ENCODE measurements at places on chromosomes 4 and X.

DNA sequence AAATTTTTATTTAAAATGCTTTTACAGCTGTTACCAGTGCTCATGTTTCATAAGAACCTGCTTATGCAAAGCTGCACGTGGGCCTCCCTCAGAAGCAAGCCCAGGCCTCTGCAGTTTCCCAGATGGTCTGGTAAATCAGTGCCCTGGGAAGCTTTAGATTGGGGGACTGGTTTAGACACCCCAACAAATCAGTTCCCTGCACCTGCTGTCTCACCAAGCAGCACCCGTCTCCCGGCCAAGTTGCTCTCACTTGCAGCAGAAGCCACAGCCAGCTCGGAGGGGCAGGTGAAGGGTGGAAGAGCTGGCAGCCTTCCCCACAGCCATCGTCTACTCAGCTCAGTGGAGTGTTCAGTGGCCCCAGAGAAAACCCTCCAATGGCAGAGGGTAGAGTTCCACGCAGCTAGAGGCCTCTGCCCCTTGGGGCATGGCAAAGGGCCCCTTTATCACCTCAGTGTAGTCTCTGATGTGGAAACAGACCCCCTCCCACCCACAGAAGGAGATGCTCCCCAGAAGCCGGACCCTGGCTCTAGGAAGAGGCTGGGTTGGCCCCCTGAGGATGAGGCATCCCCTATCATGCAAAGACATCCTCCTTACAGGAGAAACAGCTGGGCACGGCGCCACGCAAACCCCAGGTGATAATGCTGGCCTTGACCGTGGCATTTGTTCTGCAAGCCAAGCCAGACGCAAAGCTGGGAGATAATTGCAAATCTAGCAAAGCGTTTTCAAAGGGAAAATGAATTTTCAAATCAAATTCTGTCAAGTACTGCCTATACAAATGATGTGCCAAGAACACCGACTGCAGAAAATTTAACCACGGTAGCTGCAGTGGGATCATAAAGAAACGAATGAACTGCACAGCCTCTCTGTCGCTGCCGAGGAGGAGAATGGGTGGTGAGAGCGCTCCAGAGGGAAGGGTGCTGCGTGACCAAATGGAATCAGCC lies 51.9 kb downstream of the ZFYVE28 start:
- DNase-seq = no peak

DNA sequence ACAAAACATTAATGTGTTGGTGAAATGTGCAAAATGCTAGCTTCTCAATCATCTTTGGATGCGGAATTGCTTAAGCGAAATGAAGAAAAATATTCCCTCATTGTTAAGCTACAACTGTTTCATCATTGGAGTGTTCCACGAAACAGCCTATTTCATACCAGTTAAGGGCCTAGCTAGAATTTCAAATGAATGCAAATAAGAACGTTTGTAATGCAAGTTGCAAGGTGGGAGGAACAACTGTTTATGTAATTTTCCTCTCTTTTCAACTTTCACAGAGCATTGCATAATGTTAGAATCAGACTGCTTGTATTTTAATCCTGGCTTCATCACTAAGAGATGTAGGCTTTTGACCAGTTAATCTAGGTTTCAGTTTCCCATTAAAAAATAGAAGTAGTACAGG lies 480.1 kb downstream of the IL1RAPL1 start:
- DNase-seq = no peak

DNA sequence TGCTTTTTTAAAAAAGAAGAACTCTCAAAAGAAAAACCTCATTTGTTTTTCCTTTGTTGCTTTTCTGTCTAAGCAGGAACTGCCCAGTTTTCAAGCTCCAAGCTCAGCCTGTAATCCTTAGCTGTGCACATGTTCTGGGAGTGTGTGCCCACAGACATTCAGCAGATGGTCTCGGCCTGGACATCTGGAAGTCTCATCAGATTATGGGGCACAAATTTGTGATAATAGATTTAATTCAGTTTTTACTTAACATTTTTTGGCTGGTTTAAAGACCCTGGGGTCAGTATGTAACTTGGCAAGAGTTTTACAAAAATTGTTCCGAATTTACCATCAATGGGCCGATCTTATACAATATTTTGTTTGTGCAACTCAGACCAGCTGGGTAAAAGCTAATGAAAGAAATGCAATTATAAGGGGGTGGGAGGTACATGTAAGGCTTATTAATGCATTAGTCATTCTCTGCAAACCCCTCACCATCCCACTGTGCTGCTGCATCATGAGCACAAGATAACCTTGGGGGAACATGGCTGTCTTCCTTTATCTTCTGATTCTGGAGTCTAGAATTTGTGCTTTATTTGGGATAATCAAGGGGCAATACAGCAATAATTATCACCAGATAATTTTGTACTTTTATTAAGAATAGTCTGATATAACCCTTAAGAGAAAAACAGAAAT lies 86.9 kb upstream of the PHOX2B start:
- no peak for DNase-seq

DNA sequence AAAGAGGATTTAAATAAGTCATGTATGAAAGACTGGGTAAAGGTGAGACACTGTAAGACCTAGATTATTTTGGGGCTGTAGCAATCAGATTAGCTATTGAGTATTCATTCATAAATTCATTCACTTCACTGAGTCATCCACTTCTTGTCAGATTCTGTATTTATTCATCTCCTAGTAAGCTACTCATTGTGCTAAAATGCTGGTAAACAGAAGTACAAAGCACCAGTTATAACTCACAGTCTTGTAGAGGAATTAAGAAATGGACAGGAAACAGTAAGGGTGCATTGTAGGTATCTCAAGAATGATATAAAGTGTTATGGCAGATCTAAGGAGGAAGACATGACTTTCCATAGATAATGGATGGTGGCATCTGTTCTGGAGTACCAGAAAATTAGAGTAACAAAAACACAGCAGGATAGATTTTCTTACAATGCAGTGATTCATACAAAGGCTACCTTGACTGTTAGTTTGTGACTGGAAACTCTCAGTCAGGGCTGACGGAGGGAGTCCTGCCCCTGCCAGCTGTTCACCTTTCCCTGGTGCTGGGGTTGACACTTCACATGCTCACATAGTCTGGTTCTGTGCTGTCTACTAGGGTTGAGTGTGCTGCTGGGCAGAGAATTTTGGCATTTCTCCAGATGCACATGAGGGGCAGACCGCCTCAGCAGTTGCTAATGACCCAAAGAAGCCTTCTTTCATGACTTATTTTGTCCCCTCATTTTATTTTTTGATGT lies 26.5 kb upstream of the HAND2 start:
- DNase-seq = no peak

- no peak for DNase-seq
Measured at GRCh38 chr4:149699642-149700041, 116.0 kb downstream of the IQCM start.

DNA sequence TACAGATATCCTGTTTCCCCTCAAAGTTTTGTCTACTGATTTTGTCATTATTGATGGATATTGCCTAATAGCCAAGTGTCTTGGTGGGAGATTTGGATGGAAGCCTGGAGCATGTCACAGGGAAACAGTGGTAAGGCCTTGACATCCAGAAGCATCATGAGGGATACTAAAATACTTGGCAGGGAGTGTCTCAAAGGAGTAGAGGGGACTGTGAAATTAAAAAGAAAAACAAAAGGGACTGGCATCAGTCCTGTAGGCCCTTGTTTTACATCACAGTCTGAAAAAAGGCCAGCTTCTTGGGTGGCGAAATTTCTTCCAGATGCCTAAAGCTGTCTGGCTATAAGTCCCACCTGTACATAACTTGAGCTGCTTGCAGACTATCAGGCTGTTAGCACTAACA lies 83.8 kb downstream of the GUCY2F start:
- no peak for DNase-seq

GRCh38 chrX:139134316-139134715 lies 396.2 kb upstream of the F9 start:
- DNase-seq = no peak

DNA sequence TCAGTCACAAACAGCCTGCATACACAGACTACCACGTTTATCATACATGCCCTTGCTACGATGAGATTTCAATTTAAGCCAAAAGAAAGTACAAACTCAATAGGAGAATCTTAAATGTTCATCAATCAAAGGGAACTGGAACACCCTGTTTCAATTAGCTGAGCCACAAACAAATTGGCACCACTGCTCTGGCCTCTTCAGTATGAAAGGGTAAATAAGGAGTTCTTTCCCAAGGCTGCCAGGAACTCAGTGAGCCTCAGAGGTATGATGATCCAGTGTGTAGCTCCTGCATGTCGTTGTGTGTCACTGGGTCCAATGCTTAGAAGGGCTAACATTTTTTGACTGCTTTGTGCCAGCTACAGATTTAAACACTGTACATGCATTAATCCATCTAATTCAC lies 5.4 kb downstream of the RNF150 start:
- DNase-seq = no peak

GRCh38 chr4:76779740-76780459 lies 118.0 kb downstream of the SOWAHB start:
- no peak for DNase-seq

DNA sequence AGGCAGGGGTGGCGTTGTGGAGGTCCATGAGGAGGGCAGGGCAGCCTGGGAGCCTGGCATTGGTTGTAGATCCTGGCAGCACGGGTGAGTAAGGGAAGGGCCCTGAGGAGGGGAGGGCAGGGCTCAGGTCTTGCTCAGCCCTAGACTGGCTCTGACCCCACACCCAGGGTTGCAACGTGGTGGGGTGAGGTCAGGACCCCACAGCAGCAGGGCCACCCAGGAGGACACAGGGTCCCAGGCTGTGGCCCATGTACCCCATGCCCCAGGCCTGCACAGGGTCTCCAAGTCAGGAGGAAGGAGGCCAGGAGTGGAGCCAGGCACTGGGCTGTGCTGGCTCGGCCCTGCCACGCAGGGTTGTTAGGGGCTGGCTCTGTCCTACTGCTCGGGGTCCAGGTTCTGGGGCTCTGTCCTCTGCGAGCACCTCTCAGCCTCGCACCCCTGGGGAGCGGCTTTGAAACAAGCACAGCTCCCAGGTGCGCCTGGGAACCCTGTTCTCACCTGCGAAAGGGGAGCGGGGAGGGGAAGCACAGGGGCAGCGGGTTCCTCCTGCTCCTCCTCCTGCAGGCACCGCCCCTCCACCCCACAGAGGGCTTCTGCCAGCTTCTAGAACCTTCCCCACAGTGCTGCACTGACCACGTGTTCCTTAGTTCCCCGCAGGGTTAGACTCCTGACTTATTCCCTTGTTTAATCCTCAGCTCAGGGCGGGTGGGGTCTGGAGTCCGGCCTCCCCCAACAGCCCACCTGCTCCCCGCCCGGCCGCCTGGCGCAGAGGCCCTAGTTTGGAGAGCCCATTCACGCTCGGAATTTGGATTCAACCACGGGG lies 20.4 kb downstream of the MSANTD1 start:
- no peak for DNase-seq

GRCh38 chrX:70034646-70035045 lies 15.1 kb downstream of the AWAT2 start:
- DNase-seq = no peak

Measured in T follicular helper cell (primary cell).